ENCODE measurements at places on chromosomes 7 and 10.

DNA sequence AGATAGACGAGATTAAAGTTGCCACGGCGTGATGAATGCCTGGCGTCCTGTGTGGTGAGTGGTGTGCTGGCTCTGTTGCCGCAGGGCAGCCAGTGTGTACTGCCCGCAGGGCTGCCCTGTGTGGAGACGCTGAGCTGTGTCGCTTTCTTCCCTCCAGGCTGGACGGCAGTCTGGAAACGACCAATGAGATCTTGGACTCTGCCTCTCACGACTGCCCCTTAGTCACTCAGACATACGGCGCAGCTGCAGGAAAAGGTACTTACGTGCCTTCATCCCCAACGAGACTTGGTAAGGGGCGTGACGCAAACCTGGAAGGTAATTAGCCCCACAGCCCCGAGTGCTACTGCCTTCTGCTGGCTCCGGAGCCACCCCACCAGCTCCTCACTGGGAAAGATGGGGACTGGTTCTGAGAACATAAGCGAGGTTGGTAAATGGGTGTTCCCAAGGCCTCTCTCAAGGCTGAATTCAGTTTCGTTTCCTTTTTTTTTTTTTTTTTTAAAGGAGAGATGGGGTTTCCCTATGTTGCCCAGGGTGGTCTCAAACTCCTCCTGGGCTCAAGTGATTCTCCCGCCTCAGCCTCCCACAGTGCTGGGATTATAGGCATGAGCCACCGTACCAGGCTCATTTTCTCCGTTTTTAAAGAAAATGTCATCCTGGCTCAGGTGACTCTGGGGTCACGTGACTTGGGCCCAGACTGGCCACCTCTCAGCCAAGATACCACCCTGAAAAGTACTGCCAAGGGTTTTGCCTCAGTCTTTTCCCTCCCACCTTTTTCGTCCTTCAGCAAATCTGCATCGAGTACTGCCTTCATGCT, 39.6 kb downstream of the WIPI2 start:
- DNase-seq = no peak

DNA sequence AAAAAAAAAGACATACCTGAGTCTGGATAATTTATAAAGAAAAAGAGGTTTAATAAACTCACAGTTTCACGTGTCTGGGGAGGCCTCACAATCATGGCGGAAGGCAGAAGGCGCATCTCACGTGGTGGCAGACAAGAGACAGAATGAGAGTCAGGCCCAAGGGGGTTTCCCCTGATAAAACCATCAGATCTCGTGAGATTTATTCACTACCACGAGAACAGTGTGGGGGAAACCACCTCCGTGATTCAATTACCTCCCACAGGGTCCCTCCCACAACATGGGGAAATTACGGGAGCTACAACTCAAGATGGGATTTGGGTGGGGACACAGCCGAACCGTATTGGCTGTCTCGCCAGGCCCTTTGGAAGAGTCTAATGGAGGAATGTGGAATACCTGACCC, 9.0 kb upstream of the MAFK start:
- no peak for DNase-seq

GRCh38 chr10:45581582-45582385, 90.8 kb downstream of the ZFAND4 start:
- DNase-seq = peak; percentile 83

DNA sequence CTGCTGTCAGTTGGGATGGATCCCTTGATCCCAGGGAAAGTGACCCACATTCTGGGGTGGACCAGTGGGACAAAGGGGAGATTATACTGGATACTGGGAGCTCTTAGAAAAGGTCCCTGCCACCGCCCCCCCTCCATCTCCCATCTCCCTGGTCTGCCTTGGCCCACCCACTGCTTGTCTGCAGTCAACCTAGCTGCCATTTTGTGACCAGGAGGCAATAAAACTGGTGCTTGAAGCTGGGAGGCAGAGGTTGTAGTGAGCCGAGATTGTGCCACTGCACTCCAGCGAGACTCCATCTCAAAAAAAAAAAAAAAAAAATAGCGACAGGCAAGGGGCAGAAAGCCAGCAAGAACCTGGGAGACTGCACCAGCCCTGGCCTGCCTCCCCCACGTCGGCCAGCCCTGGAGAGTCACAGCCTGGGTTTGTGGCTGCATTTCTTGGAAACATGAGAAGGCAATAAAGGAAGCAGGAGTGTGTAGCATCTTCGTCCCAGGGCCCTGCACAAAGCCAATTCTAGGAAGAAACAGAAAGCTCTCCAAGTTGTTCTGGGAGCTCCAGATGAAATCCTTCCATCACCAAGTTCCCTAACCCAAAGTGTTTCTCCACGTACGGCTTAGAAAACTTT, 4.7 kb upstream of the ARPC1B start:
- DNase-seq = peak; percentile 58

GRCh38 chr10:26527018-26527417, 88.9 kb downstream of the APBB1IP start:
- DNase-seq = no peak

- DNase-seq = no peak
Measured at GRCh38 chr10:47026301-47027107, 115.3 kb downstream of the PTPN20 start.

All from hematopoietic multipotent progenitor cell treated with erythropoietin and hydrocortisone succinate and interleukin-3 and kit ligand, for 6 days (in vitro differentiated cells).